ENCODE measurements at places on chromosomes 3 and 15.

DNA sequence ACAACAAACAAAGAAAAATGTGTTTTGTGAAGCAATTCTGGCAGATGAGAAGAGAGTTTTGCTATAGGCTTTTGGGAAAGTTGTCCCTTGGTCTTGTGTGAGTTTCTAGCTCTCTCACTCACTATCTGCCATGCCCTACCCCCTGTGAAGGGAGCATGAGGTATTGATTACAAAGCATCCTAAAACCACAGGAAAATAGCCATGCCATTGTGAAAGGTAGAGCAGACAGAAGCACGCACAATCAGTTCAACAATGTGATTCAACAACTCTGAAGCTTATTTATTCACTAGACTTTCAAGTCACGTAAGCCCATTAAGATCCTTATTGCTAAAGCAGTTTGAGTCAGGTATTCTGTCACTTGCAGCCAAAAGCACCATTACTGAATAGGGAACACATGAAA, 6.5 kb upstream of the AQR start:
- DNase-seq = no peak

DNA sequence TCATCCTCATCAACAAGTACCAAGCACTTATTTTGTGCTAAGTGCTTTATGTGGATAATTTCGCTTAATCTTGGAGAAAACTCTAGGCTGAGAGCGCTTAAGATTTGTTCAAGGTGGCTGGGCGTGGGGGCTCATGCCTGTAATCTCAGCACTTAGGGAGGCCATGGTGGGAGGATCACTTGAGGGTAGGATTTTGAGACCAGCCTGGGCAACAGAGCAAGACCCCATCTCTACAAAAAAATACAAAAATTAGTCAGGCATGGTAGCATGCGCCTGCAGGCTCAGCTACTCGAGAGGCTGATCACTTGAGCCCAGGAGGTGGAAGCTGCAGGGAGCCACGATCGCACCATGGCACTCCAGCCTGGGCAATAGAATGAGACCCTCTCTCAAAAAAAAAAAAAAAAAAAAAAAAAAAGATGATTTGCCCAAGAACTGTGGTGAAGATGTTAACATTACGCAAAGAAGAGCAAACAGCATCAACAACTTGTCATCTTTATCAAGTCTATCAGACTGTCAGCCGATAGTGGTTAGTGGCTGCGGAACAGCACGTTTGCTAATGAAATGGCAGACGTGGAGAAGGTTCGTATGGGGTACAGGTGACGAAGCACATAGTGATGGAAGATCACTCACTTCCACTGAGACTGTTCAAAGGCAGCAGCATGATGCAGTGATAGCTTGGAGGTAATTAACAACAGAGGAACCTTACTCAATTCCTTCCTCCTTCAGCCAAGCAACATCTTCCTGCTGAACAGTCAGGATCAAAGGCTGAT, 27.7 kb downstream of the NRROS start:
- no peak for DNase-seq

DNA sequence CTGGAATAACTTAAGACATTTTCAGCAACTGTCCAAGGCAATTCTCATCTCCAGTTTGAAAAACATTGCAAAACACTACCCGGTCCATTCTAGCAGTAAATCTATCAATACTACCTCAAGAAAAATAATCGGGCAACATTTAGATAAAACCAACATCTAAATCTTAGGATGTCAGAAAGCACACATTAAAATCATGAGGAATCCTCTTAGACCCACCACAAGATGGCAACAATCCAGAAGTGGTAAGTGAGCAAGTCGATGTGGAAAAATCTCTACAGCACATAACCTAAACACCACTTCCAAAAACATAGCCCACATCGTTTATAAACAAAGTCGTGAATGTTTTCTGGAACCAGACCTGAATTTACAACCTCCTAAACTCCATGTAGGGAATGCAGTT, 5.7 kb downstream of the PLCH1 start:
- no peak for DNase-seq

GRCh38 chr3:139127101-139127500, 82.4 kb upstream of the PRR23C start:
- no peak for DNase-seq

- DNase-seq = no peak
Measured at GRCh38 chr3:156762631-156763185, 63.4 kb upstream of the LEKR1 start.

DNA sequence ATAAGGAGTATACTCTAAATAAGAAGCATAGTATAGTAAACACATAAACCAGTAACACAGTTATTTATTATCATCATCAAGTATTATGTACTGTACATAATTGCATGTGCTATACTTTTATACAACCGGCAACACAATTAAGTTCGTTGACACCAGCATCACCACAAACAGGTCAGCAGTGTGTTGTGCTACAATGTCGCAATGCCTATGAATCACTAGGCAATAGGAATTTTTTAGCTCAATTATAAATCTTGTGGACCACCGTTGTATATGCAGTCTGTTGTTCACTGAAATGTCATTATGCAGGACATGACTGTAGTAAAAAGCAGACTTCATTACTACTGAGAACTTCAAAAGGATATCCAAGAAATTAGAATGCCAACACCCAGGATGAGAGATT, 177.0 kb downstream of the PDCD6IP start:
- no peak for DNase-seq

- DNase-seq = no peak
Measured at GRCh38 chr3:2354702-2355101, 256.0 kb downstream of the CNTN4 start.

- DNase-seq = no peak
Measured at GRCh38 chr3:183558495-183558894, 3.0 kb upstream of the KLHL6 start.

DNA sequence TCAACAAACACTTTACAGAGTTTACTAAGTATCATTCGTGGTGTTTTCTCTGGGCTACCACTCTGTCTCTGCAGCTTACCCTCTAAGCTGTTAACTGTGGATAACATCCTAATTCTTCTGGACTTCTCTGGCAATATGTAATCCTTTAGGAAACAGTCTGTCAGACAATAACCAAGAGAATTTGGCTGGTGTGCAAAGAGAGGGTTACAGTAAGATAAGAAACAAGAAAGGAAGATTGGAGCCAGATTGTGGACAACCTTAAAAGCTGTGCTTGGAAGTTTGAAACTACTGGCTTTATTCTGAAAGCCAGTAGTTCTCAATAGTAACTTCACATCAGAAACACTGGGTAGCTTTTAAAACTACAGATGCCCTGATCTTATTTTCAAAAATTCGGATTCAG, 778 bp downstream of the ARL6 start:
- no peak for DNase-seq

GRCh38 chr3:149828390-149828789, 15.4 kb downstream of the RNF13 start:
- no peak for DNase-seq

- DNase-seq = no peak
Measured at GRCh38 chr15:82810061-82810889, 847 bp downstream of the WHAMM start.

DNA sequence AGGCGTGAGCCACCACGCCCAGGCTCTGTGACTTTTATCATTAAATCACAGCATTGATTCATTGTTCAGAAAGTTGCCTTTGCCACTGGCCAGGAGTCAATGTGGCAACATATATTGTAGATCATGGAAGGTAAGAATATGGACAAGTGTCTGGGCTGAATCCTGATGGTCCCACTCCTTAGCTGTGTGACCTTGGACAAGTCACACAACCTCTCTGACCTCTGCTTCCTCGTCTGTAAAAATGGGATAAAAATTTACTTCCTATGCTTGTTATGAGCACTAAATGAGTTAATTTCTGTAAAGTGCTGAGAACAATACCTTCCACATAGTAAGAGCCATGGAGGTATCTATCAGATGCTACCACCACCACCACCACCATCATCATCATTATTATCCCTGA, 103.5 kb upstream of the RAD18 start:
- no peak for DNase-seq

- no peak for DNase-seq
Measured at GRCh38 chr3:182821221-182821981, 28.1 kb downstream of the ATP11B start.

- DNase-seq = no peak
Measured at GRCh38 chr3:54433846-54434245, 311.5 kb downstream of the CACNA2D3 start.

DNA sequence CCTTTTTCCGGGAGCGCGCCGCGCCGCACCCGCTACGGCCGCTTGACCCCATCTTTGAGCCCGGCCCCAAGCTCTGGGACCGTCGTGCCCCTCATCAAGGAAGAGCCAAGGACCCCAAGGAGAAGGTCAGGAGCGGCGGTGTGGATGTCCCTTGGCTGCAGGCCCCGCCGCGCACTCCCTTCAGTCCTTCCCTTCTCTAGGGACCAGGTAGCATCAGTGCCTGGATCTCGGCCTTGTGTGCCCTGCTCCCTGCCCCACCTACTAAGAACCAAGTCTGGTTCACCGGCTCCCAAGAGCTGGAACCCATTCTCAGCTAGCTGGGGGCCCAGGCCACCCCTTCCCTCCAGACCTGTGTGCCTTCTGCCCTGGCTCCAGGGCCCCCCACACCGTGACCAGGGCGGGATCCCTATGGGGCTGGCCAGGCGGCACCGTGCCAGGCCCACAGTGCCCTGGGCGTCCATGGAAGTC, 69.3 kb upstream of the CGNL1 start:
- DNase-seq = no peak

DNA sequence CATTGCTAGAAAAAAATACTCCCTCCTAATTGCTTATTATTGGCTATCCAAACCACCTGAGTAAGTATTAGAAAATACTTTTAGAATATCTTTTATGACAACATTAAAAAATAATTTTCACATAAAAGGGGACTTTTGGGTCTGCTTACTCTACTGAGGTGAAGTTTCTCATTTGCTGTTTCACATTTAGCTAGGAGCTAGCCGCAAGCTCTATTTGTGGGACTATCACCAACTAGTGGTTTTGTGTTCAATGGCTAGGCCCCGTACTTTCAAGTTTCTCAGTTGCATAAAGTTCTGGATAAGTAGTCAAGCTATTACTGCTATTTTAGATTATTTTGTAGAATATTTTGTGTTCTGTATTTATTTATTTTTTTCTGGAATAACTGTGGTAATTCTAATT, 244.2 kb upstream of the SLITRK3 start:
- no peak for DNase-seq

- no peak for DNase-seq
Measured at GRCh38 chr15:43209059-43209824, 11.6 kb downstream of the EPB42 start.

DNA sequence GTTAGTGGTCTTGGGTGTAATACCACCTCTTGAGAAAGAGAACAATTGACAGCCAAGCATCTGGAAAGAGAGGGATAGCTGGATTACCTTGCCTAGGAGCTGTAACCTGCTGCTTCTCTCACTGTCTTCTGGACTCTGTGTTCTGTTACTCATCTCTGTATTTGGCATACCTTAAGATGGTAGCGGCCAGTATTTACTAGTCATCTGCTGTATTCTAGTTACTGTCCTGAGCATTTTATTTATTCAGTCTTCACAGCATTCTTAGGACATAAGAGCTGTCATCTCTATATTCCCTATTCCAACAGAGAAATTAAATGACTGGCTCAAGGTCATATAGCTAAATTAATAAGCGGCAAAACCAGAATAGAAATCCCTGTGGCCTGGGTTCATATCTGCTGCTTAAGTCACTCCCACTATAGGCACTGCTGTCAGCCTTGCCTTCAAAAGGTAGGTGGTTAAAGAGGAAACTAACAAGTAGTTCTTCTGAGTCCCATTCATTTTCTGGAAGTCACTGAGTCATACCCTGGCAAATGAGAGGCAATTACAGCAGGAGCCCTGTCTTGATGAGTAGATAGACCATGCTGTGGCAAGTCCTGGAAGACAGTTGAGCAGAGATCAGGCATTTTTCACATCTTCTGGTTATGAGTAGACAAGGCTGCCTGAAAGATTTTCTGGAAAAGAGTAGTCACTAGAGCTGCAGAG, 68.2 kb downstream of the RAB7A start:
- DNase-seq = peak; percentile 61
